ENCODE measurements at places on chromosomes 5 and 9.

DNA sequence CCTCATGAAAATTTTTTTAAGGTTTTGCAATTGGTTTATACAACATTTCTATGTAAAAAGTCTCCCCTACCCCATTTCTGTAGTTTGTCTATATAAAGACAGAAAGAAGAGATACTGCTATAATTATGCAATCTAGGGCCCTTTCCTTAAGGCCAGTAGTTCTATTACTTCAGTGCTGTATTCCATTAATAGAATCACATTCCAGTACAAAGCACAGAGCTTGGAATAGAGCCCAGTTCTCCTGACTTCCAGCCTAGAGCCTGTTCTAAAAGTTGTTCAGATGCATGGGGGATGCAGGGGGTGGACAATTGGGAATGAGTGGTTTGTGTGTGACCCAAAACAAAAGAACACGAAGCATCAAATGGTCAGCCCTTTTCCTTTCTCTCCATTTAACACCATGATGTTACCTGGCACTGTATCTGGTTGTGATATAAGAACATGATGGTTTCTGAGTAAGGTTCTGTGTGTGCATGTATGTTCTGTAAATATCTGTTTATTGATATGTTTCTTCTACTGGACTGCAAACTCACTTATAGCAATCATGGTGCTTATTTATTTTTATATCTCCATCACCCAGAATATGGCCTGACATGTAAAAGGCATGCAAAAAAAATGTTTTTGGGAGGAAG lies 8.2 kb upstream of the GRAMD2B start:
- no peak for DNase-seq

DNA sequence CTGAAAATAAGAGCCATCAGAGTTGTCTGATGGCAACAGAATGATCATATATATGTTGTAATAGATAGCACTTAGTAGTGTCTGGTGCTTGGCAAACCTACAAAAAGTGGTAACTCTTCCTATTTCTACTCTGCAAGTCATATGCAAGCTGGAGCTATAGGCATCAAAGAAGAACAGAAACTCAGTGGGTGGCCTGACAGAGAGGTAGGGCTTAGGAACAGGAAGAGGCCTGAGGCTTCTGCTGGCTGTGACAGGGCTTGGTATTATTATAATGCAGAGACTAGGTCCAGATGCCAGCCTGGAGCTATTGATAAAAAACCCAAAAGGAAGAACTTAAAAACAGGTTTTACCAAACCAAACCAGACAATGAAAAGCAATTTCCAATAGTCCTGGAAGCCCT lies 4.4 kb upstream of the DIAPH1 start:
- peak; percentile 96 for DNase-seq

- peak; percentile 36 for DNase-seq
These were observed 40.6 kb downstream of the TNFSF8 start for GRCh38 chr9:114889802-114890224.

DNA sequence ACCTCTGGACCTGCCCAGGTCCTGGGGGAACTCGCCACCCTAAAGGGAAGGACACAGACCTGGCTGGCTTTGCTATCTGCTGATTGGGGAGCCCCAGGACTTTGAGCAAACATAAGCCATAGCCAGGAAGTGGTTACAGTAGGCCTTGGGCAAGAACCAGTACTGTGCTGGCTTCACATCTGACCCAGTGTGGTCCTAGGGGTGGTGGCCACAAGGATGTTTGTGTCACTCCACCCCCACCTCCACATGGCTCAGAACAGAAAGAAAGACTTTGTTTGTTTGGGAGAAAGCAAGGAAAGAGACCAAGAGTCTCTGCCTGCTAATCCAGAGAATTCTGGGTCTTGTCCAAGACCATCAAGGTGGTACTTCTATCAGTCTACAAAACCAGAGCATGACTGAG lies 334.2 kb downstream of the SPOCK1 start:
- no peak for DNase-seq

GRCh38 chr5:13214182-13214581 lies 730.3 kb downstream of the DNAH5 start:
- no peak for DNase-seq

- DNase-seq = no peak
These were observed 180.7 kb downstream of the KDM4C start for GRCh38 chr9:6938447-6938846.

All from suppressor macrophage (primary cell).